Cerebellar nuclear complex (tissue), 1 donor: ENCODE measurements at places on chromosomes 13 and 19.

- DNase-seq = no peak
Measured at GRCh38 chr13:100443278-100443997, 145.2 kb downstream of the GGACT start.

- DNase-seq = no peak
Measured at GRCh38 chr13:80235967-80236302, 105.0 kb downstream of the SPRY2 start.

DNA sequence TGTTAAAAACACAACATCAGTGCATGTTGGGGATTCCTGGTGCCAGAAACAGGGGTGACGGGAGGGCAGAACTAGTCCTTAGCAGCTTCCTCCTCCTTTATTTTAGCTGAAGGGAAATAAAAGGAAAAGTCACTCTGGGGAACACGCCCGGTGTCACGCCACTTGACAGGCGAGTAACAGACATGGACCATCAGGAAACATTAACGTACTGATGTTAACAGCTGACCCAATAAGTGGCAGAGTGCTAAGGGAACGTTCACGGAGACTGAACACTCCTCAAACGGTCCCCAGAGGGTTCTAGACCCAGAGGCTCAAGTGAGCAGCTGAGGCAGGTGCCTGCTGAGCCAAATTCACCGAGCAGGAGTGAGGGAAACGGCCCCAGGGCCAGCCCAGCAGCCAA is 13.9 kb upstream of the EIF3G start:
- DNase-seq = no peak

DNA sequence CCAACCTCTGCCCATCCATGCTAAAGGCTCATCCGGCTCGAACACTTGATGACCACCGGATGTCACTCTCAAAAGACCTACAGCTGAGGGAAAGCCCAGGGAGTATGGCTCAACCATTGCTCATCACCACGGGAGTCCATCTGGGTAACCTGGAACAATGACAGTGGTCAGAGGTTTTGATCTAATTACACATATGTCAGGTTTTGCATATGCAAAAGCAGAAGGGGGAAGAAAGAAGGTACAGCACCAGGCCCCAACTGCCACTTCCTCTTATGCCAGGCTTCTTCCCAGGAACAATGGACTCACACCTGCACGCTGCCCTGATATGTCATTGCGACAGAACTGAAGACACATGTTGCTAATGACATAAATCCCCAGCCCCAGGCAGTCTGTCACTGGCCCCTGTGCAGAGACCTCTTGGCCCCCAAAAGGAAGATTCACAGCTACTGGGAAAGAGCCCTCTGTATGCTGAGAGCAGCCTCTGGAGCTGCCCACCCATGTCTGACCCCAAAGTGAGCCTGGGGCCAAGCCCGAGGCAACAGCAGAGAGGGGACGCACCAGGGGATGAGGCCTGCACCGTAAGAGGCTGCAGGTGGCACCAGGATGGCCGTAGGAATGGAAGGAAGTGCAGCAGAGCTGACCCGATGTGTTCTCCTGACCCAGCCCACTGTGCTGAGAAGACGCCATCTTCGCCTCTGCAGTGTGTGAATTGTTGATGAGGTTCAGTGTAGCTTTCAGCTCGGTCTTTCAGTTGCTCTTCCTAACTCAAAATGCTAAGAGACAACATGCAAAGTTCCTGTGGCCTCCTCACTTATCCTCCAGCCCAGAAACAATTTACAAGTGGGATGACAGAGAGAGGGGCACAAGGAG is 26.3 kb downstream of the EPS15L1 start:
- no peak for DNase-seq

DNA sequence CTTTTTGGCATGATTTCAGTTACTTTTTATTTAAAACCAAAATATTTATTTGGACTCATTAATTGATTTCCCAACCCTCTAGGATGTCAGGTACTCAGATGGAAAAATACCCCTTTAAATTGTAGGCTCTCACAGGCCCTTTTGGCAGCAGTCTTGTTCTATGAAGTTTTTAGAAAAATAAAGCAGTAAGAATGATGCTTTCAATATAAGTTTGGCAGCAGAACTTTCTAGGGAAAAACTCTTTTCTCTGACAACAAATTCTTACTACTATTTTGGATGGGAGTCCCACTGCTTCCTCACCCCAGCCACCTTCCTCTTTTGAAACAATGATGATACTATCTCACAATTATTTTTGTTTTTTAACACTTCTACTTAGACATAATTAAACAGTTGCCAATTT is 581.6 kb upstream of the SGCG start:
- DNase-seq = no peak
